ENCODE measurements at places on chromosomes 7 and 10.

DNA sequence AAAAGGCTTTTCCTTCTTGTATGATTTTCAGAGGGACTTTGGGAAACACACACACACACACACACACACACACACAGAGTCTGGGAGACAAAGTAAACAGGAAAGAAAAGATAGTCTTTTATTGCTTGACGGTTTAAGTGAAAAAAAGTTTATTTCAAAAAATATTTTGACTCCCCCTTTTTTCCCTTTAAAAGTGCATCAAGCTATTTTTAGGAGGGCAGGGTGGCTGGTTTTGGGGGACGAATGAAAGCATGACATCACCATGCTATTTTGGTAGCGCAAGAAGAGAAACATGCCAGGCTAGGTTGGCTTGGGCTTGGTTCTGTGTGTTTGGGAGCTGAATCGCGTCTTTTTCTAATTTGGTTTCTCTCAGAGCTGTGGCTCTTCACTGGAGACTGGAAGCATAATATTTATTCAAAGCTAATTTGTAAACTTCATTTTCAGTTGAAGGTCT is 129.2 kb downstream of the BAMBI start:
- DNase-seq = no peak

DNA sequence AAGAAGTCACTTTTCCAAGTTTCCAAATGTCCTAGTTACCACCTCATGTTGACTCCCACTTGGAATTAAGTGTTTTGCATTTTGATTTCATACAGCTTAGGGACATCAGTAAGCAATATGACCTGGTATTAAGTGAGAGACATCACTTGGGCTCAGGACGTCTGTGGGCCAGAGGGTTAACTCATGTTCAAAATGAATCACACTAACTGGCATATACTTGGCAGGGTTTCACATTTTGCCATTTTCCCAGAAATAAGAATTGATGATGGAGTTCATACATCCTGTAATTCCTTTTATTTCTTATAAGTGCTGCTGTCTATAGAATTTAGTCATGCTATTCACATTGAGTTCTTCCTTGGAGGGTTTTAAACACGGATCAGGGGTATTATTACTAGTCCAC is 516.5 kb downstream of the PHTF2 start:
- DNase-seq = no peak

DNA sequence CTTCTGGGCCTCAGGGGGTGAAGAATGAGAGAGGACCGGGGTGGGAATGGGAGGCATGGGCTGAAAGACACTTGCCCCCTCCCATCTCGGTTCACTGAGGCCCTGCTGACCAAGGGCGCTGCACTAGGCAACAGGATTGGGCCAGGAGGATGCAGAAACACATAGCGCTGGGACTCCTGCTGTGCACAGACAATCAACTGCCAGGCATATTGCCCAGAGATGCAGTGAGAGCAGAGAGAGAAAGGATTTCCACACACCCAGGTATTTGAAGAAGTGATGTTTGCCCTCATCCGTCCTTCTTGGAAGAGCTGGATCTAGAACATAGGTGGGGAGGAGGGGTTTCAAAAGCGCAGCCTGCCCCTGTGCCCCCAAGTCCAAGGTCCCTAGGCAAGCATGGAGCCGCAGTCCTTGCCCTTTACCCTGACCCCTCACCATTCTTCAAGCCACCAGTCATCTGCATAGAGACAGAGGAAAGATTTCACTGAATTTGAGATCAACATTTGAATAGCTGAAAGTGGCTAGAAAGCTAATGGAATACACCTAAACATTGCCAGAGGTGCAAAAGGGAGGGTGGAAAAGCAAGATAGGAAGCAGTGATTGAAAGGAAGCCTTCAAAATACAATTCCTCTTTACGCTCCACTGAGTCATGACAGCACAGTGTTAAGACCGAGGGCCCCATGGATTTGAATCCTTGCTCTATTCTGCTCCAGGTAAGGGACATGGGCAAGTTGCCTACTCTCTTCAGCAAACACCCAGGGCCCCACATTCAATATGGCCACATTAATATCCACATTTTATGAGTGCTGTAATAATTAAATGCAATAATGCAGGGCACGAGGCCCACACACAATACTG is 44.2 kb upstream of the TNS3 start:
- no peak for DNase-seq

DNA sequence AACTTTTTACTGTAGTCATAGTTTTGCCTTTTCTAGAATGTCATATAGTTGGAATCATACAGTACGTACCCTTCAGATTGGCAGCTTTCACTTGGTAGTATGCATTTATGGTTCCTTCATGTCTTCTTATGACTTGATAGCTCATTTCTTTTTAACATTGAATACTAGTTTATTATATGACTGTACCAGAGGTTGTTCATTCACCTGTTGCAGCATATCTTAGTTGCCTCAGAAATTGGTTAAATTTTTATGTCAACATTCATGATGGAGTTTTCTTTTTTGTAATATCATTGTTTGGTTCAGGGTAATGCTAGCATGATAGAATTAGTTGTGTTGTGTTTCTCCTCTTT is 94.8 kb upstream of the CDK13 start:
- DNase-seq = no peak

- no peak for DNase-seq
These were observed 1.2 kb upstream of the SLC13A4 start for GRCh38 chr7:135729230-135729629.

DNA sequence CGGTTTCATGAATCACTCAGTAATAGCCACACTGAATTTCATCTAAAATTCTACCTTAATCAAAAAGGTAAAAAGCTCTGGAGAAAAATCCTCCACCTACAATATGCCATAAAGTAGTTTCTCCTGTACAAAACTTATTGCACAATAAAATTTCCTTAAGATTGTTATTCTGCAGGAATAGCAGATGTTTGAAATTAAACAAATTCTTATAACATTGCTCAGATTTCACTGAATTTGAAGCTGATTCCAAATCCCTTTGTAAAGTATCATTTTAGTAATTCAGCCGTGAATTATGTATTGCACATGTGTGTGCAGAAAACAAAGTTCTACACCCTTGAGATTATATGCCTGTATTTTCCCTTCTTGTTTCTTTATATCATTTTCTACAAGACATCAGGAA is 123.8 kb downstream of the AMPH start:
- DNase-seq = no peak

DNA sequence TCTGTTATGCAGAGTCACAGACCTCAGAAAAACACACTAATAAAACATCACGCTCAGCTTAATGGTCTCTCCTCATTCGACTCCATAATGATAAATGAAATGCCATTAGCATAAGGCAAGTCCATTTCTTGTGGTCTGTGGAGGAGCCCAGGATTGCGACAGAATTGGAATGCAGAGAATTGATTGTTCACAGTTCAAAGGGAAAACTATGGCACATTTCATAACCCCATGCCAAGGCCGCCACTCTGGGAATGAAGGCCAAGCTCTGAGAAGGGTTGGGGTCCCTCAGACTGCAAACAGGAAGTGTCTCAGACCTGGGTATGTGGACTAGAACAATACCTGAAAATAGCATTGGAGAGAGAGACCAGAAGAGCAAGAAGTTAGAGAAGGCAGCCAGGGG is 398.9 kb downstream of the ADRA2A start:
- DNase-seq = no peak

DNA sequence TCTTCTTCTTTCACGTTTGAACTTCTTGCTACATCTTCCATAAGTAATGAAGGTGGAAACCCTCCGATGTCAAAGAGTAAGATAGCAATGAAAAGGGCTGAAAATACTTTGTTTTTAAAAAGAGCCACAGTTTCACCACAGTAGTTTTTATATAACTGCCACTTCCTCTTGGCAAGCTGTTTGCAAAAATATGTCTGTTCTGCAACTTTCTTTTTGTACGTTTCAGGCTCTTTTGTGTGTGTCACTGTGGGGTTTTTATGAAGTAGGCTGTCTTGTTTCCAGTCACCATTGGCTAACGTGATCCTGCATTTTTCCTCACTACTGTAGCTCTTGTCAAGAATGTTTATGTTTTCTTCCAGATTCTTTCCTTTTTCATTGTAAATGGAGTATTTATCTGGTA is 55.6 kb downstream of the SLC16A9 start:
- DNase-seq = no peak

GRCh38 chr10:122306282-122306681 is 35.2 kb downstream of the BTBD16 start:
- no peak for DNase-seq

- no peak for DNase-seq
These were observed 89.2 kb downstream of the PCGF5 start for GRCh38 chr10:91309711-91310110.

- no peak for DNase-seq
These were observed 1.4 kb downstream of the BCCIP start for GRCh38 chr10:125824736-125825135.

DNA sequence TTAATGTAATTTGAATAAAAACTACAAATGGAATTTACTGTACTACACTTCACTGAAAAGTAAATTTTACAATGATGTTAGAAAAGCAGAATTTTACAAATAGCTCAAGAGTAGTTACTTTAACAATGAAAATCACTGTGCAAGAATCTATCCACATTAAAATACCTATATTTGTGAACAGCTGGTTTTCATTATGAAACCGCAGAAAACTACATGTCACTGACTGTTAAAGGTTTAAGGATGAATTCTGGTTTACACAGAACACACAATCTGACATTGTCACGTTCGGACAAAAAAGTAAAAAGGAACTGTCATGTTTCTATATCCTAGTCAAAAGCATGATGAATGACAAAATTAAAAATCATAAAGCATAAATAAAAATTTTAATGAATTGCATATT is 415.3 kb upstream of the PRKCQ start:
- DNase-seq = no peak

- no peak for DNase-seq
These were observed 156.8 kb downstream of the FRMD4A start for GRCh38 chr10:14173706-14174594.

DNA sequence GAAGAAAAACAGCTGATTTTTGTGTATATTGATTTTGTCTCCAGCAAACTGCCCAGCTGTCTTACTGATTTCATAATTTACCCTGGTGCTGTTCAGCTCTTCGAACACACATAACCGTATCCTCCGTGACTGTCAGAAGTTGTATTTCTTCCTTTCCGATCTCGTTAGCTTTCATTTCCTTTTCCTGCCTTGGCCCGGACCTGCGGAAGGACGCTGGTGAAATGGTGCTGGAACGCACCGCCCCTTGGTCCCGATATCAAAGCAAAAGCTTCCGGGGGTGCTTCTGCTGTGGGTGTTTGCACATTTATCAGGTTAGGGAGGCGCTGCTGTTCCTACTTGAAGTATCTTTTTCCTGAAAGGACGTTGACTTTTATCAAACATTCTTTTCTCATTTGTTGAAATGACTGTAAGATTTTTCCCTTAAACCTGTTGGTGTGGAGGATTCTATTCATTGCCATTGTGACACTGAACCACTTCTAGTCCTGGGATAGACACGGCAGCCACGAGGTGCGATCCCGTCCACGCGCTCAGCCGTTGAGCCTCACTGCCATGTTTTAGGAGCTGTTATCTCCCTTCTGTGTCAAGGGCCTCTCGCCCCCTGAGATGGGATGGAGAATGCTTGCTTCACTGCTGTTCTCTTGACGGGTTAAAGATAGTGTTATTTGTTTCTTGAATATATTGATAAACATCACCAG is 72.6 kb downstream of the FOXL3 start:
- DNase-seq = peak; percentile 21

DNA sequence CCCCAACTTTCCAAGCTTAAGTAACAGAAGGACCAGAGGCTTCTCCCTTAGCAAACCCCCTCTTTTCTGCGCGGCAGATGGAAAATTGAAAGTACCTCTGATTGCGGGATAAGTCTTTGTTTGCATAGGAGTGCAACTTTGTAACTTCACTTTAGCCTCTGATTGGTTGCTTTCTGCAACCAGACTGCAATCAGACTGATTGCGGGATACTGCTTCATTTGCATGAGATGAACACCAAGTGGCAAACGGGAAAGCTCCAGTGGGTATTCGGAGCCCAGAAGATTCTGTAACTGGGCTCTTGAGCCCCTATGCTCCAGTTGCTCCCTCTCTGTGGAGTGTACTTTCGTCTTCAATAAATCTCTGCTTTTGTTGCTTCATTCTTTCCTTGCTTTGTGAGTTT is 260.6 kb downstream of the BAMBI start:
- DNase-seq = no peak

- no peak for DNase-seq
These were observed 10.4 kb upstream of the PRKG1 start for GRCh38 chr10:51063659-51064535.

GRCh38 chr7:111108000-111108399 is 17.1 kb downstream of the LRRN3 start:
- no peak for DNase-seq

- no peak for DNase-seq
These were observed 186.6 kb upstream of the NRP1 start for GRCh38 chr10:33521062-33521461.

DNA sequence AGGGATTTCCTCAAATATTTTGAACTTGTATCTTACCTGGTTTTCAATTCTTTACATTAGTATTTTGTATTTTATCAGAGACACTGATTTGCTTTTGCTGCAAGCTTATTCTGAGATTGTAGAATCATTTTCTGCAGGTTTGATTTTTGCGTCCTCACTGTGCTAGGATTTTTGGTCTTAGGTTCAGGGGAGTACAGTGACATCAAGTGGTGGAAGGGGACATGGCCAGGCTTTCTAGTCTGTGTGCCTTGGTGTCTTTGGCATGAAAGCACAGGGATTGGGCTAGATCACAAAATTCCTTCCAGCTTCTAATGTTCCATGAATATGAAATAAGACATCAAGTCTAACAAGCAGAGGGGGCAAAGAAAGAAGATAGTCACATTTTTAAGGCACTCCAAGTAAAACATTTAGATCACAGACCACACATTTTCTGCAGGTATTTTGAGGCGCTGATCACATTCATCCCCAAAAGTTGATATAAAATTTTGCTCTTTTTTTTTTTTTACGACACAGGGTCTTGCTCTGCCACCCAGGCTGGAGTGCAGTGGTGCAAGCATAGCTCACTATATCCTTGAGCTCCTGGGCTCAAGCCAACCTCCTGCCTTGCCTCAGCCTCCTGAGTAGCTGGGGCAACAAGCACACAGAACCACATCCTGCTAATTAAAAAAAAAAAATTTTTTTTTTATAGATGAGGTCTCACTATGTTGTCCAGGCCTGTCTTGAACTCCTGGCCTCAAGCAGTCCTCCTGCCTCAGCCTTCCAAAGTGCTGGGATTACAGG is 124.4 kb downstream of the PON1 start:
- DNase-seq = no peak

- DNase-seq = no peak
These were observed 991 bp upstream of the FAM204A start for GRCh38 chr10:118343115-118343514.

GRCh38 chr10:110411047-110411410 is 86.7 kb upstream of the DUSP5 start:
- no peak for DNase-seq

DNA sequence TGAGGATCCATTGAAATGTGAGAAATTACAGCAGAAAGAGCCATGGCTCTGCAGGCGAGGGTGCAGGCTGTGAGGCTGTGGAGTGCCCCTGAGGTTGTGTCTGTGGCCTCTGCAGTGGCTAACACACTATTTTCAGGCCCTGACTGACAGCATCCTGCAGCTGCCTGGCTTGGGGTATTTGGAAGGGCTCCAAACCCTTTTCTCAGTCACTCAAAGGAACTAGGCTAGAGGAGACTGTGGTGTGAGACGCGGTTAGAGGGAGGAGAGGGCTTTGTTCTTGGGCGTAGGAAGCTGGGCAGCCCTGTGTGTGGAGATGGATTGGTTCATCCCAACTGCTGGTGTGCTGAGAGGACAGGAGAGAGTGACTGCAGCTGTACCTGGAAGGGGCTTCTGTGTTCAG is 134.9 kb downstream of the RAMP3 start:
- no peak for DNase-seq

All from immature natural killer cell (primary cell).